GM06990 (cell line): ENCODE measurements at places on chromosomes 13 and 19.

DNA sequence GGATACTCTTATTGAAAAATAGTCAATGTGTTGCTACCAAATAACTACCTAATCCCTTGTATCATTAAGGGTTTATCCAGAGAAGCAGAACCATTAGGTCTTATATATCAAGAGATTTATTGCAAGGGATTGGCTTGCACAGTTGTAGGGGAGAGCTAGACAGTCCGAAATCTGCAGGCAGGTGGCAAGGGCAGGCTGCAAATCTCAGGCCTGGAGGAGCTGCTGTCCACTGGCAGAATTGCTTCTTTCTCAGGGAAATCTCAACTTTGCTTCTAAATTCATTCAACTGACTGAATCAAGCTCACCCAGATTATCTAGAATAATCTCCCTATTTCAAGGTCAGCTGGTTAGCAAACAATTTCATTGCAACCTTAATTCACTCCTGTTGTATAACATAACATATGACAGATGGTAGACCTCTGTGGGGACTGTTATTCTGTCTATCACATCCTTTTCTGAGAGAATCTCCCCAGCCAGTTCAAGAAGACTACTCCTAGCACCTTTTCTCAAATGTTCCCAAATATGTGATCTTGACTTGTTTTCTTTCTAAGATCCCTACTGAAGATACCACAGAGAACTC is 194.2 kb downstream of the NHLRC3 start:
- no peak for DNase-seq

DNA sequence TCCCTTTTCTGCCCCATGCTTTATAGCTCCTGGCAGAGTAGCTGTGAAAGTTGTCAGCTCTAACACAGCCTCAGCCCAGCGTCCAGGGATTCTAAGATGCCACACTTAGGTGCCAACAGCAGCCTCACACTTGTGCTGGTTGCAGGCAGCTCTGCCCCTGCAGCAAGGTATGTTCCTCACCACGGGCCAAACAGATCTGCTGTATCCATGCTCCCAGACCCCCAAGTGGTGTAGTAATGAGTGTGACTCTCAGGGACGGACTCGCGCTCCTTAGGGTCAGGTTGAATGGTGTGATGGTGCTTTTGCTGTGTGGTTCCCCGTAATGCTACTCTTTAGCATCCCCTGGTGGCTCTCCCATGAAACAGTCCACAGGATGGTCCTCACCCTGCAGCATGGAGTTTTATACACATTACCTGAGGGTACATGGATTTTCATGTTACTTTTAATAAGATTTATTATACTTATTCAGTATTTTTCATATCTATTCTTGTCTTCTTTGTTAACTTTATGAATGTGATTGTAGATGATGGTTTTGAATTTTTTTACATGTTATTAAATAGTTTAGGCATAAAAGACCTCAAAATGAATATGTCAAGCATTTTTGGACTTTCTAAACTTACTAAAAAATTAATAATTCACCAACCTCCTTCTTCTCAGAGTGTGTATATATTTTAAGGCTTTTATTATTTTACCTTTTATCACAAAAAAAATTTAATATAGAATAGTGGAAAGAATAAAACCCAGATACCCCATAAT is 232.5 kb downstream of the SLC7A1 start:
- DNase-seq: peak; percentile 15

- DNase-seq: no peak
These were observed 21.4 kb upstream of the UPF3A start for GRCh38 chr13:114259974-114260373.

DNA sequence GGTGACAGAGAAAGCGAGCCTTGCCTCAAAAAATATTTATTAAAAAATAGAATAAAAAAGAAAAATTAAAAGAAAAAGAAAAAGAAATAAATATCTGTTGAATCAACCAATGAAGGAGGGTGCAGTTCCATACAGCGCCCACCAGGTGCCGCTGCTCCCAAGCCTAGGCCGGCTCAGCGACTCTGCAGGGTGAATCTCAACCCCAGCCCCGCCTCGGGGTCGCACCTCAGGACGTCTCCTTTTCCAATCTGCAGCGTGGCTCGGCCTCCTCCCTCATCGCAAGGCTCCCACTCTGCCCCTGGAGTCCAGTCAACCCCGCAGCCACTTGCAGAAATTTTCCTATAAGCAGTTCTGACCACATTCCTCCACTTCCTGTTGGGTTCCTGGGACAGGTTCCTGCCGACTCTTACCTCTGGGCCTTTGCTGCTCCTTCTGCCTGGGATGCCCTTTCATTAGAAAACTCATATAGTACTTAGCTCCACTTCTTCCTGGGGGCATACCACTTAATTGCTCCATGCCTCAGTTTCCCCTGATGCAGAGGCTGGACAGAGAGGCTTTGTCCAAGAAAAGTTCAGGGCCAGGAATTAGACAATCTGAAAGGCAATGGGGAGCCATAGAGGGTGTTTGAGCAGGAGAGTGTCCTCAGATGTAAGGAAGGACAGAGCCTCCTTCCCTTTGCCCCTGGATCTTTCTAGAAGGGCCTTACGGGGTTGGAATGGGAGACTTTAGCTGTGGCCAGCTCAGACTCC is 24.3 kb downstream of the NFILZ start:
- DNase-seq: peak; percentile 50

- DNase-seq: peak; percentile 6
These were observed 24.8 kb upstream of the ZNF254 start for GRCh38 chr19:24062190-24062589.

GRCh38 chr13:112447761-112448603 is 71.8 kb downstream of the SPACA7 start:
- DNase-seq: no peak

GRCh38 chr13:66275416-66275815 is 954.7 kb downstream of the PCDH9 start:
- no peak for DNase-seq

DNA sequence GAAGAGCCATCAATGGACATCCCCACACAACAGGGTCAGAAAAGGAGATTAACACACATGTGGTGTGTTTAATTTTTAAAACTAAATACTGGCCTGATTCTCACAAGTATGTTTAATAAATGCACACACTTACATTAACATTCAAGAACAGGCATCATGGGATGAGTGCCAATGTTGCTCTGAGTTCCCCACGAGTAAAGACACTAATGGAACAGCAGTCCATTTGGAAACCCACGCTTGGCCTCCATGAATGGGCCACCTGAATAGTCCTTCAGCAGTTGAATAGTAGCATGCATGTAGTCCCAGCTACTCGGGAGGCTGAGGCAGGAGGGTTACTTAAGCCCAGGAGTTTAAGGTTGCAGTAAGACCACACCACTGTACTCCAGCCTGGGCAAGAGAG is 195.2 kb upstream of the IPO5 start:
- no peak for DNase-seq

- no peak for DNase-seq
These were observed 13.6 kb downstream of the ZSWIM4 start for GRCh38 chr19:13808856-13809255.

DNA sequence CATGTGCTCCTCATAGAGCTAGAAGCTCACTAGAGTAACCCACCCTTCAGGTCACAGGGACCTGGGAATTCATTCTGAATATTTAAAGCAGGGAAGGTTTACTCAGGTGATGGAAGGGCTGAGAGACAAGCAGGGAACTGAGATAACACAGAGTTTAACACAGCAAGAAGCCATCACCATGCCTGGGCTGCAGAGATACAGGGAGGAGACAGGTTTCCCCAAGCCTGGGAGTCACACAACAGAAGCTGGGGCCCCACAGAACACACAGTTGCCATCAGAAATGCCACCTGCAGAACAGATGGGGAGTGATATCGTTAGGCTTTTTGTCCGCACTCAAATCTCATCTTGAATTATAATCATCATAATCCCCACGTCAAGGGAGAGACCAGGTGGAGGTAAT is 7.9 kb upstream of the CYSLTR2 start:
- DNase-seq: no peak

- DNase-seq: no peak
These were observed 117.7 kb downstream of the TBC1D4 start for GRCh38 chr13:75364131-75364713.

DNA sequence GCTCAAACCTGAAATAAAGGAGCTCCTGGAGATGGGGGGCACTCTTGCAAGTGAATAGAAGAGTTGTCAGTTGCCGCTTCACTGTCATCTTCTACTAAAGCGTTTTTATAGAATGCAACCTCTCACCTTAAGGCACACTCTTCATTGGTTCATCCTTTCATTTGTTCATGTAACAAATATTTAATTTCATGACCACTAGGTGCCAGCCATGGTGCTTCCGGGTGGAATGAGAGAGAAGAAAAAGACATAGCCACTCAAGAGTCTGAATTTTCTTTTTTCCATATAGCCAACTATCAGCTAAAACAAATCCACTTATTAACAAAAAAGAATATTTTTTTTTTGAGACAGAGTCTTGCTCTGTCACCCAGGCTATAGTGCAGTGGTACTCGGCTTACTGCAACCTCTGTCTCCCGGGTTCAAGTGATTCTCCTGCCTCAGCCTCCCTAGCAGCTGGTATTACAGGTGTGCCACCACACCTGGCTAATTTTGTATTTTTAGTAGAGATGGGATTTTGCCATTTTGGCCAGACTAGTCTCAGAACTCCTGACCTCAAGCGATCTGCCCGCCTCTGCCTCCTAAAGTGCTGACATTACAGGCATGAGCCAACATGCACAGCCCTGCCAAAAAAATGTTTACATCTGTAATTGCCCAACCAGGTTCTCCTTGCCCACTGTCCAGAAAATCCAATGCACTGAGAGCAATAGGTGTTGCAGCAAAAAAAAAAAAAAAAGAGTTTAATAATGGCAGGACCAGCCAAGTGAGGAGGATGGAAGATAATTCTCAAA is 22.1 kb upstream of the SACS start:
- no peak for DNase-seq

- no peak for DNase-seq
These were observed 1.7 kb downstream of the CATSPERG start for GRCh38 chr19:38337360-38337653.

- DNase-seq: no peak
These were observed 9.5 kb downstream of the SHANK1 start for GRCh38 chr19:50710094-50710493.

DNA sequence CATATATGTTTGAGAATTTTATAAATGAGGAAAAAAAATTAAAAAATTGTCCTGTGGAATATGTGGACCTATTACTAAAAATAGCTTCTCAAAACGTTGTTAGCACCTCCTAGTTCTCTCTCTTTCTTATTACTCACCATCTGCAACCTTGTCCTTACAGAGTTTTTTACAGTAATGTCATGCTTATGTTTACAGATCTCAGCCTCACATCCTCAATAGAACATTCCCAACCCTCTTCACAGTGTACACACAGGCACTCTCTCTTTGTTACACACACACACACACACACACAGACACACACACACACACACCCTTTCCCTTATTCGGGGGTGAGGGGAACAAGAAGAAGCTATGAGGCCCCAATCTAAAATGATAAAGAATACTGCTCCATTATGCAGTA is 197.7 kb downstream of the SLITRK6 start:
- DNase-seq: no peak

GRCh38 chr13:33022986-33023385 is 6.8 kb downstream of the KL start:
- DNase-seq: no peak

- DNase-seq: no peak
These were observed 3.2 kb upstream of the PROZ start for GRCh38 chr13:113155201-113155600.

GRCh38 chr13:99012539-99012938 is 34.7 kb upstream of the DOCK9 start:
- no peak for DNase-seq

GRCh38 chr13:111944171-111944583 is 122.8 kb upstream of the SOX1 start:
- DNase-seq: no peak

DNA sequence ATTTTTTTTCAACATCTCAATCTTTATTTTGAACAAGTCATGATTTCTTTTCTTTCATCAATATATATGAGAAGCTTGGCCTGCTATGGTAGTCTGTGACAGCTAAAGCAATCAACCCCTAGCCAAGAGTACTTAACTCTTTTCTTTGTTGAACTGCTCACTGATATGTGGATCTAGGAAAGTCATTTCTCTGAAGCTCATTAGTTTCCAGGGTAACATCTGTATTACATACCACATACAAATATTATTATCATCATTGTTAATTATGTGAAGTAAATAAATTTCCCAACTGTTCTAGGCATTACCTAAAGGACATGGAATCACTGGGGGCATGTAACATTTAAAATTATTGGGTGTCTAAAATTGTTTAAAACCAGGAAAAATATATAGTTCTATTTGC is 267.3 kb downstream of the DCT start:
- no peak for DNase-seq

GRCh38 chr19:9934132-9934950 is 2.0 kb downstream of the OLFM2 start:
- peak; percentile 73 for DNase-seq

DNA sequence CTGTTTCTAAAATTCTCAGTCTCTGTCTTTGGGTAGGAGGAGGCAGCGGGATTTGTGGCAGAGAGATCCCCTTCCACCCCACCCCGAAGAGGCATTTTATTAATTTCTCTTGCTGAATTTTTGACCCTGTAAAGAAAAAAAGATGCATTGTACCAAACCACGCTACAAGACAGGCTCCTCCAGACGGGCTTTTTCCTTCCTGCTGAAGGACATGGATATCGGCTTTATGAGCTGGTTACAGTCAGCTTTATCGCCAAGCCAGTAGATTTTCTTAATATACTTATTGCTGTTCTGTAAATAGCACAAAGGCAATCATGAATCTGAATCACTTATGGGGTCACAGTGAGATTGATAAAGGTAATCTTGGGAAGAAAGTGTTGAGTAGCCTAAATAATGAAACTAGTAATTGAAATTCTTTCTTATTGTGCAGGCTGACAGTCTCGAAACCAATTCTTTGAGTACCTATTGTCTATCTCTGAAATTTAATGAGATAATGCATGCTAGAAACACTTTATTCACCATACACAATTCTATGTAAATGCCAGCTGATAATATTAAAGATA is 24.5 kb downstream of the MBNL2 start:
- DNase-seq: no peak

- no peak for DNase-seq
These were observed 35.5 kb downstream of the PAK4 start for GRCh38 chr19:39160889-39161672.

DNA sequence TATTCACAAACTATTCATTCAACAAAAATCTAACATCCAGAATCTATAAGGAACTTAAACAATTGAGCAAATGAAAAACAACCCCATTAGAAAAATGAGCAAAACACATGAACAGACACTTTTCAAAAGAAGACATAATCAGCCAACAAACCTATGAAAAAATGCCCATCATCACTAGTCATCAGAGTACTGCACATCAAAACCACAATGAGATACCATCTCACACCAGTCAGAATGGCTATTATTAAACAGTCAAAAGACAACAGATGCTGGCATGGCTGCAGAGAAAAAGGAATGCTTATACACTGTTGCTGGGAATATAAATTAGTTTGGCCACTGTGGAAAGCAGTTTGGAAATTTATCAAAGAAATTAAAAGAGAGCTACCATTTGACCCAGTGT is 487.6 kb downstream of the GPC6 start:
- no peak for DNase-seq

DNA sequence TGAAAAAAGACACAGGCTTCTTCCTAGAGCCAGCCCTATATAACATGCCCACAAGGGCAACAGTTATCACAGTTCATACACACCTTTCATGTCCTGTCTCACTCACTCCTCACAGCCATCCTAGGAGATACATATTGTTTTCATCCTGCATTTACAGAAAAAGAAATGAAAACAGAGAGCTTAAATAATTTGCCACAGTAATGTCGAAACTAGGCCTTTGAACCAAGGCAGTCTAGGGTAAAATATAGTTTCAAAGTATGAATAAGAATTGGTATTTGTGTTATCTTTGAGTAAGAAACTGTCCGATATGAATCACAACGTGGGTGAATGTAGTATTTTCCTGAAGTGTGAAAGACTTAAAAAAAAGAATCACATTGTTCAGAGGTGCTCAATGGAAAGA is 26.8 kb downstream of the CLDN10 start:
- DNase-seq: peak; percentile 41

- no peak for DNase-seq
These were observed 62.3 kb downstream of the EFNB2 start for GRCh38 chr13:106473154-106473553.
